ENCODE measurements at places on chromosomes 16 and 17.

DNA sequence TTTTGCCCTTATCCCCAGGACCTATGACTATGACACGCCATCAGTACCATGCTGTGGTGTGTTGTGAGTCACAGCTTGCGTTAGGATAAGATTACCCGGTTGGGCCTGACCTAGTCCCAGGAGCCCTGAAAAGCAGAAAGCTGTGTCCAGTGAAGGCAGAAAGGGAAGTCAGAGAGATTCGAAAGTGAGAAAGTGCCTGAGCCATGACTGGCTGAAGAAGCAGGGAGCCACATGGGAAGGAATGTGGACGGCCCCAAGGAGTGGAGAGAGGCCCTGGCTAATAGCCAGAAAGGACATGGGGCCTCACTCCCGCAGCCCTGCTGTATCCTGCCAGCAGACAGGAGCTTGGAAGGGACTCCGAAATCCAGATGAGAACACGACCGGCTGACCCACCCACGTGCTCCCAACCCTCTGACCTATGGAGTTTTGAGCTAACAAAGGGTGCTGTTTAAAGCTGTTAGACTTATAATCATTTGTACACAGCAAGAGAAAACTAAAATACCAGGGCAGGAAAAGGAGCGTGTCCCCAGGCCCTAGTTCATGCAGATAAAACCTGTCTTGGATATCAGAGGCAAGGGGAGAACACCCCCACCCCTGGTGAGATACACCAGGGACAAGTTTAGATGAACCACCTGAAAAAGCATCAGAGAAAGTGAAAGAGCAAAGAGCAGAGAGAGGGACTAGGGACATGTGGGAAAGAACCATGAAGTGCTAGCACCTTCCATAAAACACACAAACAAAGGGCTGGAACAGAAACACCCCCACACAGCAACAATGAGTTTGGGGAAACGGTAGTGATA, 115.3 kb downstream of the SLC39A11 start:
- peak; percentile 61 for DNase-seq

GRCh38 chr17:74746376-74746775, 2.1 kb upstream of the NHERF1 start:
- DNase-seq: no peak

DNA sequence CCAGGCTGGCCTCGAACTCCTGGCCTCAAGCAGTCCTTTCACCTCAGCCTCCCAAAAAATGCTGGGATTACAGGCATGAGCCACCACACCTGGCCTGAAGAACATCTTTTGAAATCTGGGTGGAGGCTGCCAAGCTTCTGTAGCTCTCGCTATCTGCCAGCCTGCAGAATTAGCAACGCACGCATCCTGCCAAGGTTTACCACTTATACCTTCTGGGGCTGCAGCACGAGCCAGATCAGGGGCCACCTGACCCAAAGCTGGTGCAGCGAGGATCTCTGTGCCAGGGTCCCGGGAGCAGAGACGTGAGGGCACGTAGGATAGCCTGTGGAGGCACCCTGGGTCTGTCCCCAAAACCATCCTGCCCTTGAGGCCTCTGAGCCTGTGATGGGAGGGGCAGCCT, 22.2 kb downstream of the SLC38A8 start:
- no peak for DNase-seq

GRCh38 chr17:71200597-71200996, 920.2 kb upstream of the SOX9 start:
- no peak for DNase-seq

- DNase-seq: no peak
These were observed 684.7 kb downstream of the MAF start for GRCh38 chr16:78915811-78916345.

GRCh38 chr16:52051414-52052172, 495.4 kb downstream of the TOX3 start:
- no peak for DNase-seq

DNA sequence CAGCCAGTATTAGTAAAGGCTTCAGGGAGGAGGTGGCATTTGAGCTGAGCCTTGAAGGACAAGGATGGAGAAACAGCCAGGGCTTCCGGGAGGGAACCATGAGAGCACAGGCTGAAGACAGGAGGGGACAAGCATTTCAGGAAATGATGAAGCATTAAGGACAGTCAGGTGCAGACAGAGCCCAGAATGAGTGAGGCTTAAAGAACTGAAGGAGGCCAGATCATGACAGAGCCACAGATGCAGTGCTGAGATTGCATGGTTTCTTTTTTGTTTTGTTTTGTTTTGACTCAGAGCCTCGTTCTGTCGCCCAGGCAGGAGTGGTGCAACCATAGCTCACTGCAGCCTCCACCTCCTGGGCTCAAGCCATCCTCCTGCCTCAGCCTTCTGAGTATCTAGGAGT, 211.5 kb downstream of the SOX9 start:
- DNase-seq: no peak

DNA sequence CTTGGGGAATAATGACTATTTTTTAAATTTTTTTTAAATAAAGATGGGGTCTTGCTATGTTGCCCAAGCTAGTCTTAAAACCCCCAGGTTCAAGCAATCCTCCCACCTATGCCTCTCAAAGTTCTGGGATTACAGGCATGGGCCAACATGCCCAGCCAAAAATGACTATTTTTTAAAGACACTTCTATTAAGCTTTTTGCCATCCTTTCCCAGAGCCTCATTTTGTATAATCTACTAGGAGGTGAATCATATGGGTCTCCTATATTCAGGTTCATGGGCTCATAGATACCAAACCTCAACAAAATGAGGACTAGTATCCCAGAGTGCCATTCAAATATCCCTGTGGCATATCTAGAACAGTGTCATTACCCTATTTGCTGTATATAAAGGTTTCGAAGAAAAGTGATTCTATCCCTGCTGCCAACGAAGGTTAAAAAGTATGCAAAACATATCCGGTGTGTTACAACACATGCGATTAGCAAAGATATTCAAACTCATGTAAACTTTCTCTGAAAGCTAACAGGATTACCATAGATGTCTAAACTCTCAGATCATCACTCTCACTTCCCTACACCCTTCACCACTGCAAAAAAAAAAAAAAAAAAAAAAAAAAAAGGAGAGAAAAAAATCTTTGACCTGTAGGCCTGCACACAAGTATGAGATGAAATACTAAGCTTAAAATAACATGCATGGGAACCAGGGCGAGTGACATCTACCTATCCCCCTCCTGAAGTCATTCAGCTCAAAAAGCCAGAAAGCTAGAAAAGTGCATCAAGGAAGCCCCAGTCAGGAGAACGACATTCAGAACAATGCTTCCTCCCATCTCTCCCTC, 23.5 kb downstream of the XPO6 start:
- DNase-seq: no peak

DNA sequence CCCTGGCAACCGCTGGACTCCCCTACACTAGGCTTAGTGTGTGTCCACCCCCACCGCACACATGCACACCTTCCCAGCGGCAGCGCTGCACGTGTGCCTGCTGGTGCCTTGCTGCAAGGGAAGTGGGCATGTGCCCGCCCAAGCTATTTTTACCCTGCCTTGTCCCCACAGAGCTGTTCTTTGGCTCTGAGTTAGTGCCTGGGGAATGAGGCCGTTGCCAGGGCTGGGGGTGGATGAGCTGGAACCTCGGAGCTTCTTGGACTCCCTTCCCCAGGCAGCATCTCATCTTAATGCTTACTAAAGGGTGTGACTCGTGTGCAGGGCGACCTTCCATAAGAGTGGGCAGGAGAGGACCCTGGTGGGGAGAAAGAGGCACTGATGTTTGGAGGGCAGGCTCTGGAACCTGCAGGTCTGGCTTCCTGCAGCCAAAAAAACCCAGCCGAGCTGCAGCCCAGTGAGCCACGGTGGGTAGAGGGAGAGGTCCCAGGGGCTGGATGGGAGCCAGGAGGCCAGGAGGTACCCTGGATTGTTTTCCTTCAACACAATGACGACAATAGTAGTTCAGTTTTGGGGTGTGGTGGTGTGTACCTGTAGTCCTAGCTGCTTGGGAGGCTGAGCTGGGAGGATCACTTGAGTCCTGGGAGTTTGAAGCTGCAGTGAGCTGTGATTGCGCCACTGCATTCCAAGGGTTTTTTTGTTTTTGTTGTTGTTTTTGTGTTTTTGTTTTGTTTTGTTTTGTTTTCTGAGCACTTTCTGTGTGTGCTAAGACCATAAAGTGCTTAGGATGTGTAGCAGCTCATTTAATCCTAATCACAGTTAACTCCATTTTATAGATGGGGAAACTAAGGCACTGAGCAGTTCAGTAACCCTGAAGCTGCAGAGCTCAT, 119.1 kb downstream of the RAB11FIP4 start:
- DNase-seq: no peak

DNA sequence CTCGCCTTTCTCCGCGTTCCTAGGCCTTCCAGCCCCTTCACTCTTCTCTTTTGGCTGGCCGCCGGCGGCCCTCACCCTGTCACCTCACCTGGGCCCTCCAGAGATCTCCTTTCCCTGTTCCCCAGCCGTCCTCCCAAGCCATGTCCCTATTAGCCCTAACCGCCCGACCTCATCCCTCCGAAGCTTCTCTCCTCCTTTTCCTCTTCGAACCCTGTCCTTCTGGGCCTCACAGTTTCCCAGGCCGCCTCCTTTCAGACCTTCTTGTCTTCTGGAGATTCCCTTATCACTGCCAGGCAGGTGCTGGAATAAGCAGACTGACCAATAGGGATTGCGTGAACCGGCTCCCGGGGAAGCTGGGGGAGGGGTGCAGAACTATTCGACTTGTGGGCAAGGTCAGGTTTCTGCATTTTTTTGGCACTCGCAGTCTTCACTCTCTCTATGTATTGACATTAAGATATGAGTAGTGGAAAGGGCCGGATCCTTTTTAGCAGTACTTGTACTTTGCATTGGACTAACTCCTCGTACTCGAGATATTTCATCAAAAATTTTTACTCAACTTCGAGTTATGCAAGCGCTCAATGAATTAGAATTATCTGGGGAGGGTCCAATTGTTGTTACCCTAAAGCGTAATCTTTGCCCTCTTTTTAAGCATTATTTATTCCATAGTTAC, 690 bp downstream of the RHOT1 start:
- DNase-seq: peak; percentile 42

GRCh38 chr16:58422809-58423208, 30.5 kb downstream of the GINS3 start:
- DNase-seq: no peak

- peak; percentile 50 for DNase-seq
These were observed 163.2 kb downstream of the TOX3 start for GRCh38 chr16:52383640-52384292.

DNA sequence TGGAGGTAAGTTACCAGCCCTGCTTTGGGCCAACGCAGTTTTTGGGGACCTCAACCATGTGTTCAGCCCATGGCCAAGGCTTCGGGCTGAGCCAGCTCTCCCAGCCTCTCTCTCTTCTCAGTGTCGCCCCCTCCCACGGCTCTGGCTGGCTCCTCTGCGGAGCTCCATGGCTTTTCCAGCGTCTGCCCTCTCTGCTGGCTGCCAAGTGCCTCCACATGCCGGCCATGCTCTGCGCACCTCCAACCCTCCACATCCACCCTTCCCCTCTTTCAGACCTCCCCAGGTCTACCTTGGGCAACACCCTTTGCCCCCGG, 23.2 kb downstream of the COTL1 start:
- no peak for DNase-seq

- DNase-seq: no peak
These were observed 54.2 kb downstream of the C16orf78 start for GRCh38 chr16:49427771-49428170.

DNA sequence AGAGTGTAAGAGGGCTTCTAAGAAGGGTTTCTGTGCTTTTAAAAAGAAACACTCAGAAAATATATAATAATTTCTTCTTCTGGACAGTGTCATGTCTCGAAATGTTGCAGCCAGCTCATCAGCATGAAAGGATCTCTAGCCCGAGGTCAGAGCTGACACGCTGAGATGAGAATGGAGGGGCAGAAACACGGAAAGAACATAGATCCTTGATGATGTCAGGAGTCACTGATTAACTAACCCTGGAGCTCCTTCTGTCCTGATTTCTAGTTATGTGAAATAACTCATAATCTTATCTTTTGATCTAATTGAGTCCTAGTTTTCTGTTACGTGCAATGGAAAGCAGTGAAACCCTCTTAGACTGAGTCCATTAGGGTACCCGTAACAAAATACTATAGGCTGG, 10.3 kb upstream of the TOX3 start:
- peak; percentile 67 for DNase-seq

DNA sequence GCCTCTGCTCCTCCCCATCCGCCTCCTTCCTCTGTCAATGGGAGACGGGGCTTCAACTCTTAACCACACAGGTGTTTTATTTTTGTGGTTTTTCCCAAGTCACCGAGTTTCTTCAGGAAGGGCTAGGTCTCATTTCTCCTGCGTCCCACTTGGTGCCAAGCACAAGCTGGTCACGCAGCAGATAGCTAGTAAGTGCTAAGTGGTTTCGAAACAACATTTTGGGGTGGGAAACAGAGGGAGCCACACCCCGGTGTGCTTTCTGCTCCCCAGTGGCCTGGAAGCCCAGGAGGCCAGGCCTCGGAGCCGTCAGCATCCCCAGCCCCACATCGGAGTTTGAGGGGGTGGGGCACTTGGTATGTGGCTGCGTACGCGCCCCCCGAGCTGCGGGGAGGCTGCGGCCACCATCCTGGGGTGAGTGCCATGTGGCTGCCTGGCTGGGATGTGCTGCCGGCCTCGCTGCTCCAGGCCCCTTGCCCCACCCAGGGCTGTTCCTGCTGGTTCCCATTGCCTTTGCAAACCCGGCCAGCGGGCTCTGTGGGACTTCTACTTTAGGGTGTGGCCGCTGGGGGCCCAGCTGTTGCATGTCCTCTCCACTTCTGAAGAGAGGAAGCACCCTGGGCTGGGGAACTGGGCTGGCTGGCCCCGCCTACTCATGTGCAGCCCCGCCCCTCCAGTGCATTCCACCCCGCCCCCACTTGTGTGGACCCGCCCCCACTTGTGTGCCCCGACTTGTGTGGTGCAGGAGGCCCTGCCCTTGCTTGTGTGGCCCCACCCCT, 55.6 kb downstream of the BAIAP2 start:
- DNase-seq: no peak

DNA sequence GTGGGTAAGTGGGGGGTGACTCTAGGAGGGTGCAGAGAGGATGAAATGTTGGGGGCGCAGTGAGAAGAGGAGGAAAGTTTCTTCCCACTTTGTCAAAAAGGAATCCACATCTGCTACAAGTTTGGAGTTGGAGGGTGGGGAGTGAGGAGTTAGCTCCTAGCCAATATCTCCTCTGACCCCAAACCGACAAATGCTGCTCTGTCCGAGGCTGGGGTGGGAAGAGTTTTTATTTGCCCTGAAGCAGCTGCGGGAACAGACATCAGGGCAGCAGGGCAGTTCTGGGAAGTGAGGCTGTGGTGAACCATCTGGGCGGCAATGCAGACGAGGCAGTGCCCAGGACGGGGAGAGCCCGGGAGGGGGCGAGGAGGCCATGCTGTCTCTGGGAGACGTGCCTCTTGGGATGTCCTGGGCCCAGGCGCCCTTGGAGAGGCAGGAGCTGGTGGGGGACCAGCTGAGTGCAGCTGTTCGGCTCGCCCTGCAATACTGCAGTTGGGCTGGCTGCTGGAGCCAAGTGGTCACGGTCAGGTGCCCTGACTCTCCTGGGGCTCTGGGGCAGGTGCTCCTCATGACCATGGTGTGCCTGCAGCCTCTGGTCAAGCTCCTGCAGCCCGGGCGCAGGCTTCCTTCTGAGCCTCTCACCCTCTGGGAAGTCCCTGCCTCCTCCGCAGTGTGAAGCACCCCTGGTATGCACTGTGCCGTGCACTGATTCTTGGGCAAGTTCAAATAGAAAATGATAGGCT, 6.4 kb upstream of the SOCS3 start:
- DNase-seq: no peak

- peak; percentile 68 for DNase-seq
These were observed 17.5 kb downstream of the GUCY2D start for GRCh38 chr17:8019665-8020650.

GRCh38 chr16:414395-415169, 10.9 kb upstream of the RAB11FIP3 start:
- no peak for DNase-seq

- DNase-seq: no peak
These were observed 1.9 kb downstream of the ZNF778 start for GRCh38 chr16:89219365-89219764.
